ENCODE measurements at places on chromosomes 5 and 9.

GRCh38 chr5:52665559-52665958, 122.2 kb upstream of the ITGA1 start:
- H3K27me3 ChIP-seq: no peaks in the 10 kb centered on the region
- H3K4me3 ChIP-seq: no peak overlapping the region

DNA sequence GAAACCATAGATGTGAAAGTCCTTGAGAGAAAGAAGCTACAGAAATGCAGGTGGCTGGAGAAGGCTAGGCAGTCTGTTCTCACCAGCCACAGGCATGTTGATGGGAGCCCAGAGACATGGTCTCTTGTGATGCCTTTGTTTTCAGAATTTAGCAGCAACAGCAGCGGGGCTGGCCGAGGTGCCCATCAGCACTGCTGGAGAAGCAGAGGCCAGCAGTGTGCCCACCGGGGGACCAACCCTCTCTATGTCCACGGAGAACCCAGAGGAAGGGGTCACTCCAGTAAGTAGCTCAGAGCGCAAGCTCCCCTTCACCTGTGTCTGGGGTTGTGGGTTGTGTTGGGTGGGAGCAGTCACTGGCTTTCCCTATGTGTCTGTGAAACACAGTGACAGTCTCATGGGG, 59.6 kb downstream of the COL15A1 start:
- H3K4me1 ChIP-seq: peaks cover 26% of the 10 kb centered on the region
- H3K4me3 ChIP-seq: no peak overlapping the region
- H3K27me3 ChIP-seq: no peaks in the 10 kb centered on the region

- DNase-seq: no peak
- no peaks in the 10 kb centered on the region for H3K27me3 ChIP-seq
- no peaks in the 10 kb centered on the region for H3K36me3 ChIP-seq
- no peak overlapping the region for H3K4me3 ChIP-seq
- no peak overlapping the region for H3K27ac ChIP-seq
- no peaks in the 10 kb centered on the region for H3K4me1 ChIP-seq
Measured at GRCh38 chr5:132546108-132546507, 2.8 kb upstream of the IL5 start.

DNA sequence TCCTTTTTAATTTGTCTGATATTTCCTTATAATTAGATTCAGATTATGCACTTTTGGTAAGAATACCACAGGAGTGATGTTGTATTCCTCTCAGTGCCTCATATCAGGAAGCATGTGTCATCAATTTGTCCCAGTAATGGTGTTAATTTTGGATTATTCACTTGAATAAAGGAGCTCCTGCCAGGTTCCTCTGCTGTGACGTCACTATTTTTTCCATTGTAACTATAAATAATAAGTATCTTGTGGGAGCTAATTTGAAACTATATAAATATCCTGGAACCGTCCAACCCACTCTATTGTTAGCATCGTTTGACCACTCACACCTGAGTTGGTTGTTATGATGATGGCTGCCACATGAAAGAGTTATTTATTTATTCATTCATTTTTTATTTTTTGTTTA, 107.9 kb downstream of the INVS start:
- no peaks in the 10 kb centered on the region for H3K36me3 ChIP-seq
- no peak overlapping the region for H3K4me3 ChIP-seq
- H3K27ac ChIP-seq: no peak overlapping the region

DNA sequence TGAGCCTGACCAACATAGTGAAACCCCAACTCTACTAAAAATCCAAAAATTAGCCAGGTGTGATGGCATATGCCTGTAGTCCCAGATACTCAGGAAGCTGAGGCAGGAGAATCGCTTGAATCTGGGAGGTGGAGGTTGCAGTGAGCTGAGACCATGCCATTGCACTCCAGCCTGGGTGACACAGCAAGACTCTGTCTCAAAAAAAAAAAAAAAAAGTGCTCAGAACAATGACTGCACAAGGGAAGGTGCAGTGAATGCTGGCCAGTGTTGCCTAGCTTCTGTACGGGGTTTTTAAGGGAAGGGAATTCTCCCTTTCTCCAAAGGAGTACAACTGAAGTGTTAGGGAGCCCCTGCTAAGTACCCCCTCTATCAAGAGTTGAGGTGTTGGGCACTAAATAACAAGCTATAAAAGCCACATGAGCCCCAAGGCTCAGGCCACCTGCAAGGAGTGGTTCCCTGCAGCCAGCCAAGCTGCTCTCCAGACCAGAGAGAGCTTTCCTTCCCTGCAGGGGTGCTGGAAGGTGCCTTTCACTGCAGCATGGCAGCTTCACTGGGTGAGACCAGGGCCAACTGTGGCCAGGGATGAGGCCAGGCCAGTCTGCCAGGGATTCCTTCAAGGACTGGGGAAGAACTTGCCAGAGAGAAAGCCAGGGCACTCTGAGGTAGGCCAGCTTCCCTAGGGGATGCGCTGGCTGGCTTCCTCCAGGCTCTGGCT, 14.8 kb downstream of the GADD45G start:
- H3K27ac ChIP-seq: peak overlapping the region; percentile 79
- peaks cover 65% of the 10 kb centered on the region for H3K4me1 ChIP-seq
- no peaks in the 10 kb centered on the region for H3K36me3 ChIP-seq
- no peak overlapping the region for H3K4me3 ChIP-seq
- no peak for DNase-seq
- H3K27me3 ChIP-seq: no peaks in the 10 kb centered on the region
